Mesenteric fat pad (tissue), 1 donor: ENCODE measurements at places on chromosomes 16 and 17. TPM values are rescaled to one million over a fixed set of nuclear protein-coding genes. Genes with fewer than 3 reads are reported as not detected.

DNA sequence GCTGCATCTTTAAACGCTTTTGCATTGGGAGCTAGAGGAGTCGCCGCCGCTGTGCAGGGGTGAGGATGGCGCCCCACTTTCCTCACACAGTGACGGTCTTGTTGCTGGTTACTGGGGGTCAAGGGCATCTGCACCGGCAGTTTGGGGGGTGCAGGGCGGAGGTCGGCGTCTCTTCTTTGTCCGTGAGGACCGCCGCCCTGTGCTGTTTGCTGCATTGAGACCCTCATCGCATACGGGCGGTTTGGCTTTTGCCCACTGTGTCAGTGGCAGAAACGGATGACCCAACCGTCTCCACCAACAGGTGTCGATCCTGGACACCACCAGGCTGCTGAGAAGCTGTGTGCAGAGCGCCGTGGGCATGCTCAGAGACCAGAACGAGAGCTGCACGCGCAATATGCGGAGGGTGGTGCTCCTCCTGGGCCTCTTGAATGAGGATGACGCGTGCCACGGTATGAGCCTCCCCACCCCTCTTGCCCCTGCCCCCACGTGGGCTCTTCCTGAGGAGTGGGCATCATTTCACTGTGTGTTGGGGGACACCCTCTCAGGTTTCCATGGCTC is 61.2 kb upstream of the ENDOV start:
- DNase-seq: no peak

- no peak for DNase-seq
Measured at GRCh38 chr16:84949772-84950436, 61.4 kb downstream of the ZDHHC7 start.

DNA sequence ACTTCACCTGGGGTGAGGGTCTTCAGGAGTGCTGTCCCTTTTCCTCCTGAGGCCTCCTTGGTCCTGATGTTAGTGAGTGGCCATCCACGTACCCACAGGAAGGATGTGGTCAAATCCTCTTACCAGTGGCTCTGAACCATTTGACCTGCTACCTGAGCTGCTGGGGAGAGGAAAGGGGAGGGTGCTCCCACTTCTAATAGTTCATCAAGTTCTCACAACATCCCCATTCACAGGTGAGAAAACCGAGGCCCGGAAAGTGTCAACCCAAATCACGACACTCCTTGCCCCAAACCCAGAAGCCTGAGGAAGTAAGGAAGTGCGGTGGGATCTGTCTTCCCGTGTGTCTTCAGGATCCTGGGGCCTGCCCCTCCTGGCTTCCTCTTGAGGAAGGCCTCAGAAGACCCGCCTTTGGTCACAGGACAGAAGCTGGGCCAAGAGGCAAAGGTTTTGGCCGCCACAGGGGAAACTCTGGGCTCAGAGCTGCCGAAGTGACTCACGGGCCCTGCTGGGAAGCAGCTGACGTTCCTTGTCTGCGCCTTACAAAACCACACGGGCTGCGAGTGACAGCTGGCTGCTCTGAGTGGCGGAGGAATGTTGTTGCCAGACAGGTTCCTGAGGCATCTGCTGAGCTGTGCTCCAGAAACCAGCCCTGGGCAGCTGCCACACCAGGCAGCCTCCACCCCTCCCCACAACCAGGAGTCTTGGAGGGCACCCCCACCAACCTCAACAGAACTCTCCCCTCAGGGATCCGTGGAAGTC is 13.9 kb upstream of the KIFC3 start:
- DNase-seq: peak; percentile 93

DNA sequence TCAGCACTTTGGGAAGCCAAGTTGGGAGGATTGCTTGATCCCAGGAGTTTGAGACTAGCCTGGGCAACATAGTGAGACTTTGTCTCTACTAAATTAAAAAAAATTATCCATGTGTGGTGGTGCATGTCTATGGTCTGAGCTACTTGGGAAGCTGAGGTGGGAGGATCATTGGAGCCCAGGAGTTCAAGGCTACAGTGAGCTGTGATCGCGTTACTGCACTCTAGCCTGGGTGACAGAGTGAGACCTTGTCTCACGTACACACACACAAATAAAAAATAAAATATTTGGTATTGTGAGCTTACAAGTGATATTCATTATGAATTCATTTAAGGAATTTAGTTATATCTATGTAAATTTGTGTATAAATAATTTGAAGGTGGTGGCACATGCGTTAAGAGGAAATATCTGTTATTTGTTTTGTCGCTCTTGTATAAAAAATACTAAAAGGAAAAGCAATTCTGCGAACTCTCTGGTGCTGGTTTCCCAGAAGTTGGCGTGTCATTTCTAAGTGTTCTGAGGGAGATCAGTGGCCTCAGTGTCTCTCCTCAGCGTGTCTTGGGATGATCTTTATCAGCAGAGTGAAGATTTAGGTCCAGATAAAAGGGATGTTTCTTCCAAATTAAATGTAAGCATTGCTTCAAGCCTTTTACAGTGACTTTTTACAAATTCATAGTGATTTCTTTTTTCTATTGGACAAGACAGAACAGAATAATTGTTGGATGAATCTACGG is 187.6 kb downstream of the FTO start:
- DNase-seq: no peak

- no peak for DNase-seq
Measured at GRCh38 chr16:19264123-19264673, 21.3 kb upstream of the CLEC19A start.

Gene TOM1L1
- total RNA-seq: 16.4 TPM

Gene TTLL6
- total RNA-seq: not detected
